GDM1 (cell line): ENCODE measurements at places on chromosomes 1 and 21.

DNA sequence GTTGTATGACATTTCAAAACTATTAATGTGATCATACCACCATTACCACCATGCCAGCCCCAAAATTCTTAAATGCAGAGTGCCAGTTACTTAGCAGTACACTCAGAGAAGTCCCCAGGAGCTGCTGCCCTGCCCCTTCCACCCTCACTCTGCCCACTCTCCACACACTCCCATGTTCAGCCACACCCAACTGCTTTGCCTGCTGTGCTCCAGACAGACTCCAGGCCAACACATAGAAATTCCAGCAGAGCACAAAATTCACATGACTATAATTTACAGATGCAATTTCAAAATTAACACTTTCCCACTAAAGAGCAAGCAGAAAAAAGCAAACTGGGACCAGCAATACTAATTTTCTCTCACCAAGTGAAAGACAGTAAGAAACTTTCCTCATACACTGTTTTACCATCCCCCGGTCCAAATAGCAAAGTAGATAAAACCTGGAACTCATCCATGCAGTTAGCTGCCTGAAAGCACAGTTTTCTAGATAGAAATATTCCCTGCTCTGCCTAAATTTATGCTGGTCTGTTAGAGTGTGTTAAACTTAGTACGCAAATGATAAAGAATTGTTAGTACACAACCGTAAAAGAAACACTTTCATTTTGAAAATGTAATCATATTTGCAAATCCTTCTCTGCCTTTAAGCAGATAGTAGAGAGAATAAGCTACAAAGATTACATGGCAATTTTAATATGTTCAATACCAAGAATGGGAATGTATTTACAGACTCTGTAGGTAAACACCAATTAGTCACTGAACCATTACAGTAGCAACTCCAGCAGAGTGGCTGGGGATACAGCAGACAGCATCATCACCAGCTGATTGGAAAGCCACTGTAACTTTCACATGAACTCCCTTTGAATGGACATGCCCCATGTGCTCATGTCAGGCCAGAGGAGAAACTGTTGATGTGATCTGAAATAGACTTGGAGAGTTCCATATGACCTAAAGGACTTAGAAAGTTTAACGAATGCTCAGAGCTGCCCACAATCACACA lies 176.5 kb downstream of the VAV3 start:
- no peak for DNase-seq

GRCh38 chr21:41102281-41102680 lies 65.7 kb upstream of the BACE2 start:
- peak; percentile 82 for DNase-seq

- DNase-seq = no peak
These were observed 491.0 kb downstream of the MATN1 start for GRCh38 chr1:30232288-30232899.

- DNase-seq = no peak
These were observed 101.6 kb downstream of the GABPA start for GRCh38 chr21:25836396-25836795.

- no peak for DNase-seq
These were observed 62.1 kb downstream of the SLC66A1 start for GRCh38 chr1:19374083-19374801.

- DNase-seq = no peak
These were observed 13.6 kb downstream of the THAP3 start for GRCh38 chr1:6638226-6638625.

DNA sequence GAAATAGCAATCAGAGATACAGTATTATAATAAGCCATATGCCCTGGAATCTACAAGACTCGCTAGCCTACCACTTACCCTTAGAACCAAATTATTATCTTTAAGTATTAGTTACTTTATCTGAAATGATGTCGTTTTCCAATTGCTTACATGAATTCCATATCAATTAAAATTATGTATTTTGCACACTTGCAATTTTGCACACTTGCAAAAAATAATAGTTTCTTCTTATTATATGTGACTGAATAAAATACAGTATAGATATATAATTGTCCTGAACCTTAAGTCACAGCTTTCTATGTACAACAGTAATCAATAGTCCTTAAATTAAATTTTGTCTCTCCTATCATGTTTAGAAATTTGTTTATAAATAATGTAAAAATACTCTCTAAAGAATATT lies 2095.1 kb downstream of the NCAM2 start:
- DNase-seq = no peak

GRCh38 chr1:246708166-246708565 lies 16.0 kb upstream of the SCCPDH start:
- DNase-seq = no peak

DNA sequence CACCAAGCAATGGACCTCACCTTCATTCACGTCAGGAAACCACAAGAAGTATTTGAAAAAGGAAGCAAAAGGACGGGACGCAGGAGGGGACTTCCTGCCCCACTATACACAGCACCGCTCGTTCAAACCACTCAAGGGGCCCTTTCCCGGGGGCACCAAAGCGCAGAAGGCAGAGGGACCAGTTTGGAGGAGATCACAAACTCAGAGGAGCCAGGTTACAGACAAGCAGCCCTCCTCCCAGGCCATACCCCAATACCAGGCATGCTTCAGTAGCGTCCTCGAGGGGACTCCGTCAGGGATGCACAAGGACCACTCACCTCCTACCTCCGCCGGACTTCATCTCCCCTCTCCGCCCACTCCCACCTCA lies 685 bp downstream of the CRTC2 start:
- DNase-seq = no peak

- DNase-seq = no peak
These were observed 83.9 kb downstream of the PCNX2 start for GRCh38 chr1:233211595-233211994.

DNA sequence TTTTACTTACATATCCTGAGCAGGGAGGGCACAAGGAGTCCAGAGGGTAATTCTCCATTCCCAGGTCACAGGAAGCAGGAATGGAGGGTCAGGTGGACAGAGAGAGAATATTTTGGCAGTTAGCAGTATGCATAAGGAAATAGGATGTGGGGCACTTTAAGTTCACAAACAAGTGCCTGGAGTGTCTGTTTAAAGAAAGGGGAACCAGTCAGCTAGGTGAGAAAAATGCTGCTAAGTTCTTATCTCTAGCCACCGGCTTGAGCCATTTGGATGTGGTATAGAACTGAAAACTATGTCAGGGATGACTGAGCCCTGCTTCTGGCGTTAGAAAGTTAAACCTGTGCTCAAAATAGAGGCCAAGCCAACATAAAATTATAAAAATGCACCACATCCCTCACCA lies 739.7 kb upstream of the NCAM2 start:
- DNase-seq = peak; percentile 85

GRCh38 chr1:66025188-66025587 lies 232.5 kb downstream of the PDE4B start:
- DNase-seq = no peak

DNA sequence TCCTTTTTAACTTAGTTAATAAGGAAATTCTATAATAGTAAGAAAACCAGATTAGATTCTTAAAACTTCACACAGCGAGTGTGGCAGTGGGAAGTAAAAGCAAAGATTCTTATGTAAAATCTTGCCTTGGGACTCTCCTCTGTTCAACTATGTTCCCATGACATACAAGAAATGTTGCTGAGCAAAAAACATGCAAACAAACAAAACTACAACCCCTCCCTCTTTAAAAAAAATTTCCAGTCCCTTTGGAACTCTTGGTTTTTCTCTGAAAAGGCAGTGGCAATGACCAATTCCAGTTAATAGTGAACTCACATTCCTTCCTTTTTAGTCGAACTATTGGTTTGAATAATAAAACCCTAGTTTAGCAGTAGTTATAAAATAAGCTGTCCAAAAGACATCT lies 453.1 kb upstream of the ZRANB2 start:
- DNase-seq = no peak

- DNase-seq = no peak
These were observed 86.7 kb downstream of the USP24 start for GRCh38 chr1:55128418-55128995.

DNA sequence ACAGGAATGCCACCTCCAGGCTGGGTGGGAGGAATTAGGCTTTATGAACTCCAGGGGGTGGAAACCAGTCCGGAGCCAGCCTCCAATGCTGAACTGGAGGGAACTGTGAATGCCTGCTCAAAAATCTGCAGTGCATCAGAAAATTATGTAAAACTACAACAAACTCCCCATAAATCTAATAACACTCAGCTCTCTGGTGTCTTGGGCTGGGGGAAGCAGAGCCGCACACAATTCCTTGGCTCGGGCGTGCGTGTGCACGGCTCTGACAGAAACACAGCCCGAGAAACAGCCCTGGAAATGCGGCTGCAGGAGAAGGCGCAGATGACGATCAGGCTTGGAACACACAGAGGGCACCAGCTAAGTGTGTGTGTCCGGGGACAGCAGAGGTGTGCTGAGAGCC lies 127.6 kb upstream of the VAMP3 start:
- no peak for DNase-seq
